CD14-positive monocyte (primary cell): ENCODE measurements at places on chromosomes 2 and 18.

- no peak for DNase-seq
Measured at GRCh38 chr2:143553261-143553660, 424.0 kb downstream of the ARHGAP15 start.

DNA sequence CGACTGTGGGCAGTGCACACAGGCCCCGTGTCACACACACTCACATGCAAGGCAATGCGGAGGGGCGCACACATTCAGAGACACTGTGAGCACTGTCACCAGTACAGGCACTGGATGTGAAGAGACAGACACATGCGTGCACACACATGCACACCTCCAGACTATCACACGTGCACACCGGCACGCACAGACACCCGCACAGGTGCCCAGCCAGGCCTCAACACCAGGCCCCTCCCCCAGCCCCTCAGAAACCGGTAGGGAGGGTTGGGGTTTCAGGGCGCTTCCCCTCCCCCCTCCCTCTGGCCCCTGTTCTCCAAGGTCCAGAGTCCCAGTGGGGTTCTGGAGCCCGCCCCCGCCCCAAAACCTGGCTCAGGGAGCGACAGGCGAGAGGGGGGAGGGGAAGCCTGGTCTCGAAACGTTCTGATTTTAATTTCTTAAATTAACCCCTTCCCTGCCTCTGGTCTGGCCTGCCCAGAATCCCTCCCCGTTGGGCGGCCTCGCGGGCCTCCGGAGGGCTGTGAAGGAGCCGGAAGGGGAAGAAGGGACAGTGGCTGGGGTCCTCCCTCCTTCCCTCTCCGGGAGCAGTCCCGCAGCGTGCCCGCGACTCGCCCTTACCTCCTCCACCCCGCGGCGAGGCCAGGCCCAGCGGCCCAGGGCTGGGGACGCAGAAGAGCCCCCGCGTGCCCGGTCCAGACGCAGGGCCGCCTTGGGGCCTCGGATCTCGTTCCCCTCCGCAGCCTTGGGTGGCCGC is 558 bp downstream of the FBXO41 start:
- no peak for DNase-seq

- DNase-seq: no peak
Measured at GRCh38 chr2:125456693-125457363, 1199.1 kb upstream of the GYPC start.

DNA sequence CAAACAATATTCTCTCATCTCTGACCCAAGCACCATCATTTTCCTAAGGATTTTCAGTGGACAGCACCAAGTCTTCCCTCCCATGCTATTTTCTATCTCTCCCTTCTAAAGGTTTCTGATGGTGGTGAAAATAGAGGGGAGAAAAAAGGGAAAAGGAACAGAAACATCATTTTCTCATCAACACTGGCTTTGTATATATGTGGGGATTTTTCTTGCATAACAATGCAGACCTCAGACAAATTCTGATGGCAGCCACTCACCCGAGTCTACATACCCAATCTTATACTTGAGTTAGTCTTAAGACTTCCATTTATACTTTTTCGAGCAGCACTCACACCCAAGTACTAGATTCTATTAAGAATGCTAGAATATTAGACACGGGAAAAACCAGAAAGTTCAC is 95.8 kb downstream of the TMEM163 start:
- peak; percentile 6 for DNase-seq

GRCh38 chr2:63124218-63124617 is 73.6 kb downstream of the OTX1 start:
- peak; percentile 15 for DNase-seq

GRCh38 chr2:155320236-155320635 is 621.7 kb downstream of the KCNJ3 start:
- DNase-seq: no peak
